Activated T-helper 1 cell treated with anti-CD3 and anti-CD28 coated beads, Interleukin-12 subunit alpha, Interleukin-12 subunit beta, Interleukin-2, Interleukin-4 antibody, amounts not matched to agents 30 ng/mL and 10 ng/mL and 1 ng/mL, durations not matched to agents 14 hours and 24 hours and 36 hours (primary cell): ENCODE measurements at places on chromosomes 12 and 14.

DNA sequence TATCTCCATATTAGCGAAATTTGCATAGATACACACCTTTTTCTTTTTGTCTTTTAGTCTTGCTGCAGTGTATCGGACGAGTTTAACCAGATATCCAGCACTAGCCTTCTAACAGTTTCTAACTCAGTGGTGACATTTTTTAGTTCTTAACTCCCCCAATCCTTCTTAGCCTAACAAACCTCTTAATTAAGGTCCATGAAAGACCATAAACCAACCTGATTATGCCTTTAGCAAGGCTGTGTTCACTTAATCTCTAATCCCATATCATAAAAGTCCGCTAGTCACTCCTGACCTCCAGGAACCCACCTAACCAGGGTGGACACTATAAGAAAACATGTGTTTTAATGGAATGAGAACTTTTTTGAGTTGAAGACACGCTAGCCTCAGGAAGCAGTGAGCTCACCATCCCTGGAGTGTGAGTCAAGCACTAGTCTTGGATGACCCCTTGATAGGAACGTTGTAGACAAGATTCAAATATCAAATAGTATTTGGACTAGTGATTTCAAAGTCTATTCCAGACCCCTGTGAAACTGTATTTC lies 9.5 kb downstream of the CDKN1B start:
- DNase-seq, result no peak

- DNase-seq, result no peak
These were observed 506 bp upstream of the TBX5 start for GRCh38 chr12:114406316-114406983.

DNA sequence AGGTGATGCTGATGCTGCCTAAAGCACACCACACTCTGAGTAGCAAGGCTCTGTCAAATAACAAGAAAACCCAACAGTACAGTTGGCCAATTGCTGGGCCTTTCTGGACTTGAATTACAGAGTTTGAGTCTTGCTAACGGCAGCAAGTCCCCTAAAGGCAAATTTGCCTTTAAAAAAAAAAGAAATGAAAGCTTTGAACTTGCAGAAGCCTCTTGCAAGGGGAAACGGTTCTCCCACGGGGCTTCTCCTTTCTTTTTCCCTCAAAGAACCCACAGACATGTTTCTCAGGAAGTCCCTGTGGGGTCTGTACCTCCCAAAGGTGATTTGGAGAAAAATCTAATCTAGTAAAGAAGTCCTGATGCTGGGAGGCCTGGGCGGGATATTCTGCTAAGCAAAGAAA lies 191.3 kb upstream of the MYL2 start:
- no peak for DNase-seq

- no peak for DNase-seq
These were observed 71.4 kb upstream of the IFNG-AS1 start for GRCh38 chr12:67917811-67918210.

GRCh38 chr12:51320695-51321320 lies 3.2 kb downstream of the BIN2 start:
- DNase-seq, result no peak

DNA sequence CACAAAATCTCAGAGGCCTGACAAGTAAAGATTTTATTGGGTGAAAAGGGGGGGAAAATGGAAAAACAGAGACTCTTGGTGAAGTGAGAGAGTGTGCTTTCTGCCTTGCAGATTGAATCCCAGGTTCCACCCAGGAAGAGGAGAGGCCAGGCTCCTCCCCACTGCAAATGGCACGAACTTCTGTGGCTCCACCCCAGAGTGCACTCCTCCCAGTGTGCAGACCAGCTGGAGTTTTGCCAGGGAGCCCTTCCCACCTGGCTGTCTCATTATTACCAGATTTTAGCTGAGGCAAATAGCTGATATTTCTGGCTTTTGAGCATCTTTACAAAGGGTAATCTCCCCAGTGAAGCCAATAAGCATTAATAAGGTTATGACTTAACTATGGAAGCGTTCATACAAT lies 51.9 kb downstream of the TESPA1 start:
- no peak for DNase-seq

GRCh38 chr14:105315941-105316576 lies 1.5 kb downstream of the PACS2 start:
- no peak for DNase-seq

- no peak for DNase-seq
These were observed 101.2 kb upstream of the STXBP6 start for GRCh38 chr14:25150934-25151790.

- no peak for DNase-seq
These were observed 101.9 kb downstream of the SETD3 start for GRCh38 chr14:99378782-99379214.

GRCh38 chr12:118098911-118099671 lies 4.7 kb downstream of the VSIG10 start:
- no peak for DNase-seq

- no peak for DNase-seq
These were observed 48.2 kb downstream of the SERPINA3 start for GRCh38 chr14:94660306-94660946.

GRCh38 chr14:63499701-63500250 lies 43.4 kb downstream of the PPP2R5E start:
- no peak for DNase-seq

DNA sequence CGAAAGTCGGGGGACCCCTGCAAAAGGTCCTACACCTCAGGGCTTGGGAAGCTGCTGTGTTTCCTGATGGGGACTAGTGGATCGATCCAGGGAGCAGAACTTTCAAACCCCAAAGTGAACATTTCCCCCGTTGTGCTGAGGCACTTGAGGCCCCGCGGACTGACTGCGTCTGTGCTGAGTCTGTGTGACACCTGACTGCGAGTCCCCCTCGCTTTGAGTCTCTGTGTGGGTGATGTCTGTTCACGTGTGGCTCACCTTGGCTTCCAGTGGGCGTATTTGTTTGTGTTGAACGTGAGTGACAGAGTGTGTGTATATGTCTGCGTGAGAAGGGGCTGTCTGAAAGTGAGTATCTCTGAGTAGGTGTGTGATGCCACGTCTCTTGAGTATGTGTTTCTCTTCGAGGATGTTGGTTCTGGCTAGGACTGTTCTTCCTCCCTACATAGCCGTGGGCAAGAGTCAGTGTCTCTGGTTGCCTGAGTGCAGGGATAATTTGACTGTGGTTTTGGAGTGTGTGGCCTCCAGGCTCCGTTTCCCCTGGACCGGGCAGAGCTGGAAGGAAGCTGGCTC lies 1.3 kb downstream of the TEAD4 start:
- DNase-seq, result no peak

DNA sequence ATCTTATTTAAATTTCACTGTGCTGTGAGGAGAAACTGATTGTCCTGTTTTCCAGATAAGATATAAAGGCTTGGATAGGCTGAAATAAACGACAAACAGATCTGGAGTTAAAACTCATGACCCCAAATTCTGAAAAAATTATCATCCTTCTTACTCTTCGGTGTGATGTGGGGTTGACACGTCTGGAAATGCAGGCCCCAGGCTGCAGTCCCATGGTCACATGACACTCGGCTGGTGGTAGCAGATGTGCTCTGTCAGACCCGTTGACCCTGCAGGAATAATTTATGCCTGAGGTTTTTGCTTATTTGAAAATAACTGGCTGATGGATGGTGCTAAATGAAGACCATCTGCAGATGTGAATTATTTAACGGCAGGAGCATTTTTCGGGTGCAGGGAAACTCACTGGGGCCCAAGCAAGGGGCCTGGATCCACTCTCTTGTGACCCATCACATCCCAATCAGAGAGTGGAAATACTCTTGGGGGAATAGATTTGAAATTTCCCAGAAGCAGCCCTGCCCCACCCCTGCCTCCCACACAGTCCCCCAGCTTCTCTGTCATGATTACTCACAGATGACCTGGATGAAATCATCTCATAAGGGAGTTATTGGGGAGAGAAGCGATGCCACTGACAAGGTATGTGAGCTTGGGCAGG lies 47.7 kb upstream of the CMKLR1 start:
- no peak for DNase-seq

GRCh38 chr12:10073261-10073660 lies 25.5 kb downstream of the CLEC1A start:
- no peak for DNase-seq

GRCh38 chr14:52071675-52072074 lies 2.8 kb upstream of the NID2 start:
- DNase-seq, result no peak

- DNase-seq, result no peak
These were observed 183.8 kb downstream of the PAX9 start for GRCh38 chr14:36845356-36846012.

- DNase-seq, result no peak
These were observed 40.8 kb upstream of the MAX start for GRCh38 chr14:65142914-65143625.

DNA sequence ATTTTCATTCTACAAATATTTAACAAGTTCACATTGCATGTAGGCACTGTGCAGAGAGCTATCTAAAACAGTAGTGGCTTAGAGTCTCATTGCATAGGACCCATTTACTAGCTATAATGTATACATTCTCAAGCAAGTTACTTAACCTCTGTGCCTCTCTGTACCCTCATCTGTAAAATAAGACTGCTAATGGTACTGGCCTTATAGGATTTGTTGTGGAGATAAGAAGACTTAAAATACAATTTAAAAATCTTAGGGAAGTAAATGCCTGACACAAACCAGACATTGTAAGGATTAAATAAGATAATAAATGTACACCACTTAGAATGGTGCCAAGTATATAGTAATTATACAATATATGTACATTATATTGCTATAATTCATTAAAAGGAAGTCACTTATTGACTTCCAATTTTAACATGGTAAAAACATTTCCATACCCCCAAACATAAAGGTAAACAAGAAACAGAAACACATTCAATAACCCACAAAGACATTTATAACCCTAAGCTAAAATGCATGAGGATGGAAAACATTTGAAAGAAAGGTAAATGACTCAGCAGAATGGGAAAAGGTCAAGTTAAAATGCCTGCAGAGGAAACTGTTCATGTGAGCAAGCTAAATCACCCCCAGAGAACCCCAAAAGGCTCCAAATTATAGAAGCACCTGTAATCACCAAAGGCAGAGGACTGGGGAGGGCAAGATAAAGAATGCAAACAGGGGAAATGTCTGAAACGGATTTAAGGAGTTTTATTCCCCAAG lies 30.8 kb downstream of the RPS6KA5 start:
- no peak for DNase-seq

GRCh38 chr12:11500188-11500860 lies 105.0 kb upstream of the PRB2 start:
- peak; percentile 72 for DNase-seq

DNA sequence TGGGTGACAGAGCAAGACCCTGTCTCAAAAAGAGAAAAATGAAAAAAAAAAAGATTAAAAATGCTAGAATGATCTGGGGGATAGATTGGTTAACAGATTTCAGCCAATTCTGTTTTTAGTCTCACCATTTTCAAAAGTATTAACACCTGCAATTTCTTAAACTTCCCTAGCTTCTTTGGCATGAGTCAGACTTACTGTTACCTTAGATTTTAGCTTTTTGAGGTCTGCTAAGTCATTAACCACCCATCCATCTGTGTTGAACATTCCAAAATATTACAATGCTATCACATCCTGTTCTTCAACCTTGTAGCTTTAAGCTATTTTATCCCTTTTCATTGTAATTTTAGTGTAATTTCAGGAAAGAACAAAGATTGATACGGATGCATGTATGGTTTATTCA lies 59.3 kb downstream of the PPP1R13B start:
- no peak for DNase-seq

- DNase-seq, result no peak
These were observed 75.6 kb downstream of the GRIN2B start for GRCh38 chr12:13905794-13906193.

GRCh38 chr12:87112571-87113345 lies 856.6 kb upstream of the MGAT4C start:
- no peak for DNase-seq

DNA sequence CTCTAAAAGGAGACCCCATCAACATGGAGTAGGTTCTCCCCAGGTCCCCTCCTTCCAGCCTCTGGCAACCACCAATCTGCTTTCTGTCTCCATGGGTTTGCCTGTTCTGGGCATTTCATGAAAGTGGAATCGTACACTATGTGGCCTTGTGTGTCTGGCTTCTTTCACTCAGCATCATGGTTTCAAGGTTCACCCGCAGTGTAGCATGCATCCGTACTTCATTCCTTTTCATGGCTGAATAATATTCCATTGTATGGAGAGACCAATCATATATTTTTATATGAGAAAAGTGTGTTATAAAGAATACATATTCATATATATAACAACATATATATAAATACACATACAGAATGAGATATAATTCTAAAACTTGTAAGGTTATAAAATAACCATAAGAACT lies 19.8 kb downstream of the NCOR2 start:
- DNase-seq, result no peak

- DNase-seq, result no peak
These were observed 13.6 kb upstream of the MLXIP start for GRCh38 chr12:122064780-122065588.

- DNase-seq, result no peak
These were observed 7.4 kb upstream of the GAPDH start for GRCh38 chr12:6526766-6527525.

- no peak for DNase-seq
These were observed 110.3 kb downstream of the HMGA2 start for GRCh38 chr12:65934480-65935115.

DNA sequence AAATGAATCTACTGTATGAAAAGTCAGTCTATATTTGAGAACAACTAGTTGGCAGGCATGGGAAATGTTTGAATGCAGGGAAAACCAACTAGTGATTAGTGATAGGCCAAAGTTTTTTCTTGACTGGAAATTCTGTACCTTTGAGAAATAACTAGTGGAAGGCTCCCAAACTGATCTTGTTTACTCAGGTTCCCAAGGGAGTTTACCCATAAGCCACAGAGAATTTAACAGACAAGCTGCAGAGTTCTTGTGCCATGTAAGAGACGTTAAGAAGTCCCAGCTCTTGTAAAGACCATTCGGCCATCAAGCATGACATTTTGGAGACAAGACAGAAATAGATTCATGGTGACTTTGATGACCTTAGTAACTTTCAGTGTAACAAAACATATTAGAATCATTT lies 1882.8 kb upstream of the SEL1L start:
- no peak for DNase-seq

DNA sequence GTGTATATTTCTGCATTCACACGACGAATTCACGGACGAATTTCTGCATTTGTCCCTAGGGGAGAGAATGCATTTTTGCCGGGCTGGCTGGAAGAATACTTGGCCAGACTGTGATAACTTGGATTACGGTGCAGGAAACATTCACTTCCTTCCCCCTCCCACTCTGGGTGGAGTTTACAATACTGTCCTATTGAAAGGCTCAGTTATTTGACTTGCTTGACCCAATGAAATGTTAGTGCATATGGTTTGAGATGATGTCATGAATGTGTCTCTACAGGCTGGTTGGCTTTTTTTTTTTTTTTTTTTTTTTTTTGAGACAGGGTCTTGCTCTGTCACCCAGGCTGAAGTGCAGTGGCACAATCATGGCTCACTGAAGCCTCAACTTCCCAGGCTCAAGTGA lies 90.7 kb upstream of the NOS1 start:
- no peak for DNase-seq

GRCh38 chr12:9719790-9720189 lies 13.1 kb downstream of the CLECL1 start:
- DNase-seq, result no peak

DNA sequence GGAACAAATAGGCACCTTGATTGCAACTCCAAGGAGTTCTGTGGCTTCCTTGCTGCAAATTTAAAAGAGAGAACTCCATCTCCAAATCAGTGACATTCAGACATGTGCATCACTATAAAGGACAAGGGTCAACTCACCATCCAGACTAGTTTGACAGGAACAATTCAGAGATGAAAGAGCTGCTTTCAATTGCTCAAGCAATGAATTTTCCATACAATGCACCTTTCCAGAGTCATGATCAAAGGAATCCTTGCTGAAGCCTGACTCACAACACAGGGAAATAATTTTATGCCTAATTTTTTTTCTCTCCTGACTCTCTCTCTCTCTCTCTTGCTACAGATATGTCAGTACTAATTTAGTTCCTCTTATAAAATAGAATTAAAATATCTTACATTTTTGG lies 380.5 kb upstream of the GARIN6 start:
- DNase-seq, result no peak
